ENCODE measurements at places on chromosomes 7 and 10. TPM values are rescaled to one million over a fixed set of nuclear protein-coding genes. Genes with fewer than 3 reads are reported as not detected.

- no peak for DNase-seq
Observed at GRCh38 chr7:3232228-3232627, 68.8 kb upstream of the SDK1 start.

DNA sequence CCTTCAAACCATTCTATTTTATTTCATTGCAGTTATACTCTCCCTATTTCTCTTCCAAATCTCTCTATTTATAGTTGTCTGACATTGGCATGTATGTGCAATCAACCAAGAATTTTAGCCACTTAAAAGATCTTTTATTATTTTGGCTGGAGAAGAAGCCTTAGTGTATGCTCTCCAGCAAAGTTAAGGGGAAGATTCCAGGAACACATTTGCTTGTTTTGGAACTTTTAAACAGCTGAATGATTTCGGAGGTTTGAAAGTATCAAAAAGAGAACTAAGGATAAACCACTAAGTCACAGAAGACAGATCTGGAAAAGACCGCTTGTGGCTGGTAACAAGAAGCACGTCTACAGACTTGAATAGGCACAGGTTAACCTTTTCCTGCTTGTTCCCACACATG is 182.2 kb upstream of the FZD1 start:
- DNase-seq: no peak

DNA sequence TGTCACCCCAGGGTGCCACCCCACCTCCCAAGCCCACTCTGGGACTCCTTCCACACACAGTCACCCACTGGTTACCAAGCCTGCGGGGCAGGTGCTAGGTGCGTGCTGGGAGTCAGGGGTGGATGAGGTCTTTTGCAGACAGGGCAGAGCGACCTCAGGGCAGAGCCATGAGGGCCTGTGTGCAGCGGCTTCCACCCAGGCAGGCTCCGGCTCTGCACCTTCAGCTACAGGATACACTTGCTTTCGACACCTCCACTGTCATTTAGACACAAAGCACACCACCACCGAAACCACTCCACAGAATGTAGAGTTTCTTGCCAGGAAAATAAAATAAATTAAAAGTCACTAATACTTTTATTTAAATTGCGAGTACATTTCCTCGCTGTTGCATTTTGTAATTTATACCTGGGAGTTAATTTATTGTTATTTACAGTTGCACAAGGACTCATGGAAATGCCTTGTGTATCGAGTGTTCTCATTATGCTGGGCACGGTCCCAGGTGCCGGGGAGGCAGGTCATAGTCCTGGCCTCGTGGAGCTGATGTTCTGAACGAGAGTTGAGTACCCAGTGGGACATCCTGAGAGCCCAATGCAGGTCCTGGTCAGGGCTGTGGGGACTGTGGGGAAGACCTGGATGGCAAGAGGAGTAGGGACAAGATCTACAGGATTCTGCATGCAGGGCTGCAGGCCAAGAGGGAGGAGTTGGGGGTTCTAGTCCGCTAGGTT is 127.8 kb downstream of the CUX1 start:
- DNase-seq: no peak

DNA sequence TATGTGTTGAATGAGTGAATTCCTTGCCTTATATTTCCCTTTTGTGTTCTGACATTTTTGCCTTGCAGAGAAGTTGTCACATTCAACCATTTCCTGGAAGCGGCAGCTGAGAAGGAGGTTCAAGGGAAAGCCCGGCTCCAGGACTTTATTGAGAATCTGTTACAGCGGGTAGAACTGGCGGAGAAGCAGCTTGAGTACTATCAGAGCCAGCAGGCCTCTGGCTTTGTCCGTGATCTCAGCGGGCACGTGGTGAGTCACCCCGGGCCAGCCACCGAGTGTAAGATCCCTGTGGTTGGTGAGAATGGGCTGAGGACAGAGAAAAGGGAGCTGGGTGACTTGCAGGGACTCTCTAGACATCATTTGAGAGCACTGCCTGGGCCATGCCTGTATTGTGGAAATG is 14.2 kb downstream of the ZNF365 start:
- DNase-seq: no peak

GRCh38 chr7:31890198-31890597 is 180.0 kb downstream of the PDE1C start:
- DNase-seq: no peak

DNA sequence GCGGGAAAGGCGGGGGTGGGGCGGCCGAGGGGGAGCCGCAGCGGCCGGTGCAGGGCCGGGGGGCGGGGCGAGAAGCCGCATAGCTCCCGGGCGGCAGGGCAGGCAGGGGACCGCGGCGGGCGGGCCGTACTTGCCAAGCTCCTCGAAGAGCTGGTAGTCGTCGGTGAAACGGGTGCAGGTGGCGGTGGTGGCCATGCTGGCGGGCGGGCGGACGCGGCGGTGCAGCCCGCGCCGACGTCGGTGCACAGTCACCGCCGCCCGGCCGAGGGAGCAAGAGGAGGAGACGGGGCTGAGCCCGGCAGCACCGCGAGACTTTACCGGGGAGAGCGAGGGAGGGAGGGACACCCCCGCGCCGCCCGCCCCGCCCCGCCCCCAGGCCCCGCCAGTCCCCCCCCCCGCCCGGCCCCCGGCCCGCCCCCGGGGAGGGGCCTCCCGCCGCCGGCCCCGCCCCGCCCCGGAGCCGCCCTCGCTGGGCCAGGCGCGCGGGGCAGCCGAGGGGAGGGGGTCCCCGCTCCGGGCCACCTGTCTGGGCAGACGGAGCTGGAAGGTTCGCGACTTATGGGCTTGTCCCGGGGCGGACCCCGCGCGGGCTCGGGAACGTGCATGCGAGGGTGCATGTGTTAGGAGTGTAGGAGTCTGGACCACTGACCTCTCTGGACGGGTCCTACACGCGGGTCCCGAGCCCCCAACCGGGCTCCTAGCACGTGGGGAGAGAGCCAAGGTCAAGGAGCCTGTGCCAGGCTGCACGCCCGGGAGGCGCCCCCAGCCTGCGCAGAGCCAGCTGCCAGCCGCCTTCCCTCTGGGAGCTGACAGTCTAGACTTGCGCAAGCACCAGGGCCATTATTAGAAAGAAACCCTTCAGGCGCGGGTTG is at the start of gene CAMK2G:
Gene CAMK2G (minus strand): TSS at position 289 of the 872 bp plus-strand sequence. CDS start 94 bp downstream, at position 195.
- DNase-seq: peak; percentile 85

GRCh38 chr7:100353685-100354330 is 4.1 kb upstream of the PILRB start:
- DNase-seq: no peak

DNA sequence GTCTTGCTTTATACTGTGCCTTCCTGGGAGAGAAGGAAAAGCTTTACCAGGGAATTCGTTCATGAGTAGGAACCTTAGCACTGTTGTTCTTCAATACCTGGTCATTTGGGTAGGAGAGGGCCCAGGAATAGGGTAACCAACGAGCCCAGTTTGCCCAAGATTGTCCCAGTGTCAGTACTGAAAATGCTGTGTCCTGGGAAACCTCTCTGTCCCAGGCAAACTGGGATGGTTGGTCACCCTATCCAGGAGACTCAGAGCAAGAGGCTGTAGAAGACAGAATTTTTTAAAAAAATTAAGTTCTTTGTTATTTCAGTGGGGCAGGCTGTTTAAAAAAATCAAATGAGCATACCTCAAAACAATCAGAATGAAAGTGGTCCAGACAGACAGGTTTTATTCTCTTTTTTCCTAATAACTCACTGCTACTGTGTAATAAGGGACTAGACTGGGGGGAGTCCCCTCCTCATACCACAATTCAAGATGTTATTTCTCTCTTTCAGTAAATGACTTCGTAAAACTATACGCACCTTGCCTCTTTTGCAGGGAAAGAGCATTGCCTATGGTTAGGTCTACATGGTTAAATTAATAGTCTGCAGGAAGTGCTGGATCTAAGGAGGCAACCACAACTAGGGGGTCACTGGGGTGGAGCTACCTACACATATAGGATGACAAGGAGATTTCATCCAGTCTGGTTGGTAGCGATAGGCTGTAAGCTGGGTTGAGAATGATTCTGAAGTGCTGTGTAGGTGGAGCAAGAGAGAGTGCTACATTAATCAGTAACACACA is 41.1 kb upstream of the FAM133B start:
- no peak for DNase-seq

- DNase-seq: no peak
Observed at GRCh38 chr7:43771128-43771527, 12.6 kb downstream of the BLVRA start.

- DNase-seq: no peak
Observed at GRCh38 chr10:121721257-121721656, 123.0 kb upstream of the FGFR2 start.

- DNase-seq: no peak
Observed at GRCh38 chr7:128112018-128112780, 81.0 kb upstream of the LRRC4 start.

DNA sequence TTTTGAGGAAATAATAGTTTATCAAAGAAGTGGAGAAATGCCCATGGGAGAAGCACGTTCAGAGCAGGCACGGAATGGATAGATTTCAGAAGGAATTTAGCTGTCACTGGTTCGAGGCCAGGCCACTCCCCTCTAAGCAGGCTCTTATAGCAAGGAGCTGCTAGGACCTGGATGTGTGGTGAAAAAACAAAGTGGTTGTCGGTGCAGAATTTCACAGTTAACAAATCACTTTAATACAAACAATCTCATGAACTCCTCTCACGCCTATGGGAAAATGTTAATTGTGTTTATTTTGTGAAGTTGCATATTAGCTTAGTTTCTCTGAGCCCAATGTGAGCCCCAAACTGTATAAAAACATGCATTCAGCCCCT is 176.3 kb downstream of the PKD1L1 start:
- DNase-seq: no peak

- DNase-seq: no peak
Observed at GRCh38 chr7:106260136-106260561, 24.6 kb downstream of the NAMPT start.

DNA sequence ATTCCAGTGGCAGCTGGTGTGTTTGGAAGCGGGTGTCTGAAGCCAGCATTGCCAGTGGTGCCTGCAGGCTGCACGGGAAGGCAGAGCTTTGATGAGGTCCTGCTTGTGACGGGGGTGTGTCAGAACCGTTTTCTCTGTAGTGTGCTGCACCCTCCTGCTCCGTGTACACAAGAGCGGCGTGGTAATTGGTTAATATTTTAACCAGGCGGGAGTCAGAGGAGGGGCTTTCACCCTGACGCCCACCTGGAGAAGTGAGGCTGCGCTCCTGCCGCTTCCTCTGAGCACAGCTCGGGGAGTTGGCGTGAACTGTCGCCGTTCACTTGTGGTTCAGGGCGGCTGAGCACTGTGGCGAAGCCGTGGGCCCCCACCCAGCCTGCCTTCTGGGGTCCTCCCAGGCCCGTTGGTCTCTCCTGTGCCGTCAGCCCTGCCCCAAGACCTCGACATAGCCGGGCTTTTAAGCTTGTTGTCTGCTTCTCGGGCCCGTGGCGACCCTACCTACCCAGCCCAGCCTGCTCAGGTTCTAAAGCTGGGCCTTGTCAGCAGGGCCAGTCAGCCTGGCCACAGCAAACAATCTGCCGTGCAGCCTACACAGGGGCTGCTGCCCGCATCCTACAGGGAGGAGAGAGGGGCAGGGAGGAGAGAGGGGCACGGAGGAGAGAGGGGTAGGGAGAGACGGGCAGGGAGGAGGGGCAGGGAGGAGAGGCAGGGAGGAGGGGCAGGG is 11.6 kb downstream of the NKX6-2 start:
- DNase-seq: no peak

DNA sequence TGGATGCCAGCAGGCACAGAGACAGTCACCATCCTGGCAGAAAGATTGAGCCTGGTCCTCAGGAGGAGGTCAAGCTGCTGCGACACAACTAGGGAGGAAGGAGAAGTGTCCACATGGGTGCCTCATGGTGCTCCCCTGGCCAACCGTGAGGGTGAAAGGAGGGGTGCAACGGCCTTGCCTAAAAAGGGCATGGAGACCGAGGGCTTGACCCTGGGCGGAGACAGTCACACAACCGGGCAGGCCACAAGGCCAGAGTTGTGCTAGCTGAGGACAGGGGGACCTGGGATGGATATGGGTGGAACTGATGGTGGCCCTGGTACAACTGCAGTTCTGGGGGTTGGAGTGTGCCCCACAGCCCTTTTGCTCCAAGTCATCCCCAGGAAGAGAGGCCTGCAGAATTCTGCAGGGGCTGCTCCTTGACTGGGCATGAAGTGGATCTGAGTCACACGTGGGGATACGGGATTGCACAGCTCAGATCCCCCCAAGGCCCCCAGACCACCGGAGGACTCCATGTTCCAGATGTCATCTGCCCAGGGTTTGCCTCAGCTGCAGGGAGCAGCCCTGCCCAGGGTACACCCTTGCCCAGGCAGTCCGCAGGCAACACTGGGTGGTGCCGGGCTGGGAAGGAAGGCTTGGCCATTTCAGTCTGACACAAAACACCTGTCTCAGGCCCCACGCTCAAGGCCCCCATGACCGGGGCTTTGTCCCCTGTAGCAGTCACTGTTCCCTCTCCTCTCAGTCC is 602.3 kb upstream of the MGMT start:
- no peak for DNase-seq

GRCh38 chr10:88045656-88046415 is 182.4 kb downstream of the PTEN start:
- no peak for DNase-seq

- DNase-seq: peak; percentile 31
Observed at GRCh38 chr10:132142396-132143161, 44.2 kb upstream of the DPYSL4 start.

DNA sequence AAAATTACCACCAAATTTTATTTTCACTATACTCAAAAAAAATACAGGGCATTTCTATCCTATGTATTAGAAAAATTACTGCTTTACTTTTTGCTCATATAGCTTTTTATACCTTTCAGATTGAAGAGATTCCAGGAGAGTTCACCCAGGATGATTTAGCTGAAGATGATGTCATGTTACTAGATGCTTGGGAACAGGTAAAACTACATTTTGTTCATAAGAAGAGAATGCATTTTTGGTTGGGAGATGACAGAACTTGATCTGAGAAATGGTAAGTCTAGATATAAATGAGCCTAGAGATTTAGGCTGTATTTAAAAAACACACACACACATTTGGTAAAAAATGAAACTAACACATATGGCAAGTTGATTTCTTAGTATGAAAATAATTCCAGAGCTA is 38.1 kb upstream of the ARL4A start:
- DNase-seq: no peak

GRCh38 chr7:38147005-38147404 is 31.0 kb upstream of the STARD3NL start:
- DNase-seq: no peak

- no peak for DNase-seq
Observed at GRCh38 chr10:44032216-44032615, 352.7 kb downstream of the CXCL12 start.

DNA sequence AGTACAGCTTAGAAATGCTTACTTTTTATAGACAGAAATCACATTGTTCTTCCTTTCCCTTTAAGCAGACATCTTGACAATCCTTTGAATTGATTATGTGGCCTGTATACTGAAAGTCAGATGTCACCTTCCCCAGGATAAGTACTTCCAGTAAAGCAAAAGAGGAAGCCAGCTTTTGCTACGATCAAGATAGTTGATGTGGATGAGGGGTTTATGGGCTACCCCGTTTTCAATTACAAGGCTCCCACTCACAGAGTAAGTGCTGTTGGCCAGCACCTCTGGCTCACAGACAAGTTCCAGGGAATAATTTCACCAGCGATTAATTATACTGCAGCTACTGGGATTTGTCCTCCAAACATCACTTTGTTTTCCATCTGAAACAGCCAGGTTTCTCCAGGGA is 95.1 kb upstream of the SAMD8 start:
- no peak for DNase-seq

MCM10 gene
- polyA plus RNA-seq: 0.13 TPM

TMEM273 gene
- polyA plus RNA-seq: 0.26 TPM

ARHGEF5 gene
- polyA plus RNA-seq: 5.0 TPM

SORCS1 gene
- polyA plus RNA-seq: not detected

SPDYE2B gene
- not detected for polyA plus RNA-seq

Measured in naive thymus-derived CD4-positive, alpha-beta T cell (primary cell).